ENCODE measurements at places on chromosomes 6 and 20. TPM values are rescaled to one million over a fixed set of nuclear protein-coding genes. Genes with fewer than 3 reads are reported as not detected.

DNA sequence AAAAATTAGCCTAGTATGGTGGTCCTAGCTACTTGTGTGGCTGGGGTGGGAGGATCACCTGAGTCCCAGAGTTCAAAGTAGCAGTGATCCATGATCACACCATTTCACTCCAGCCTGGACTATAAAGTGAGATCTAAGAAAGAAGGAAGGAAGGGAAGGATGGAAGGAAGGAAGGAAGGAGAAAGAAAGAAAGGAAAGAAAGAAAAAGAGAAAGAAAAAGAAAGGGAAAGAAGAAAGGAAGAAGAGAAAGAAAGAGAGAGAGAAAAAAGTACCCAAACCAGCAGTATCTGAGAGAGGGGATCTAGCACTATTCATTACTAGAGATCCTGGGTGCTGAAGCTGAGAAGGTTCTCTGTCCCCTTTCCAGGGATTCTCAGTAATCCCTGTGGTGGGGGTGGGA lies 197.8 kb downstream of the CD83 start:
- DNase-seq = no peak

DNA sequence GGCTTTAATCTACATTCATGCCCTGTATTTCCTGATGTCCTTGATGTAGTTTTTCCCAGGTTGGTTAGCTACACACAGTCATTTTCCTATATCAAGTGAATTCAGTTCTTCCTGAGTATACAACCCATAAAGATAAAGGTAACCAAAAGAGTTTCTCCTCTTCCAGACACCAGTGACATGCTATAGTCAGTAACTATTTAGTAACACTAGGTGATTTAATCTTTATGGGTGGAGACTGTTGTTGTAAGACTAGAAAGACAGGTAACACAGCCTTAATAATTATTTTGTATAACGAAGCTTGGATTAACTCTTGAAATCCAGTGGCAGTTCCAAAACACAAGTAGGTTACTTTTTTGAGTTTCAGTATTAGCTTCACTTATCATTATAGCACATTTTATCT lies 17.6 kb downstream of the MCUR1 start:
- no peak for DNase-seq

GRCh38 chr20:59559863-59560262 lies 44.5 kb upstream of the PHACTR3 start:
- DNase-seq = no peak

DNA sequence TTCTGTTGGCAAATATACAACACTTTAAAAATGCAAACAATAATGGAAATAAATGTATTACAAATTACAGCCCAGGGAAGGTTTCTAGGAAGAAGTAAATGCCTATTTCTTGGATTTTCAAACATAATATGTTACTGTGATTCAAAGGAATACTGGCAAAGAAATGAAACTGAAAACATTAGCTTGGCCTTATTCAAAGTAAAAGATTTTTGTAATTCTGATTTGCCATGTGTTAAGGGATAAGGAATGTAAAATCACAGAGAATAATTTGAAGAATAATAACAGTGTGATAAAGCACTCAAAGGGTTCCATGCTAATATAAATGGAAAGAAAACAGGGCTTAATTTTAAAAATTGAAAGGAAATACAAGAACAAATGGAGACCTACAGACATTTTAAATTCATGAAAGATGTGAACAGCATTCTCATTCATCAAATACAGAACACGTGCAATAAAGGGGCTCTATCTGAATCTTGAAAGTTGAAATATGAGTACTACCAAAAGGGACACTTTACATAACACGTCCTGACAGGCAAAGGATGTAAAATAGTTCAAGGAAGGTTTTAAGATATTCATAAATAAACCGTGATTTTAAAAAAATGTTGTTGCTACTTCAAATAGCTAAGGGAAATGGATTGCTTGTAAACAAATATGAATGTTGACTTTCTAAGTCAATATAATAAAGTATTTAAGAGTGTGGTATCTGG lies 138.1 kb downstream of the RFPL4B start:
- no peak for DNase-seq

DNA sequence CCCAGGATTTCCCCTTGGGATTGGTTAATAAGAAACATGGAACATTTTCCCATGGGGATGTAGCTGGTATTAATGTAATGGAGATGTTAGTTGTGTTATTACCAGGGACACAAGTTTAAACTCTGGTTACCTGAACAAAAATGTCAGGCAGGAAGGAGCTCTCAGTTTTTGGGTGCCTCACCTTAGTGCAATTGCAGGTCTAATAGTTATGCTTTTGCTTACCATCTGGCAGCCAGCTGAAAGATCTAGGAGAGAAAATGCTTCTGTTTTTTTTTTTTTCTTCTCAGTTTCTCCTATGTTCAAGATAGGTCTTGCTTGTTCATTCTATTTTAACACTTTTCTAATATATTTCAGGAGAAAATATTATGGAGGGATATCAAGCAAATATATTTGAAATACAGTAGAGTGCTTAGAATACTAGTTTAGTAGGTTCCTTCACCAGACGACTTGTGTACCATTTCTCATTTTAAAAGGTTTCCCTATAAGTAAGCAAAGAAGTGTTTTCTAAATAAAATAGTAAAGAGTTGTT lies 4.2 kb upstream of the UBE2J1 start:
- DNase-seq = no peak

- no peak for DNase-seq
Observed at GRCh38 chr6:7730784-7731227, 4.9 kb downstream of the BMP6 start.

DNA sequence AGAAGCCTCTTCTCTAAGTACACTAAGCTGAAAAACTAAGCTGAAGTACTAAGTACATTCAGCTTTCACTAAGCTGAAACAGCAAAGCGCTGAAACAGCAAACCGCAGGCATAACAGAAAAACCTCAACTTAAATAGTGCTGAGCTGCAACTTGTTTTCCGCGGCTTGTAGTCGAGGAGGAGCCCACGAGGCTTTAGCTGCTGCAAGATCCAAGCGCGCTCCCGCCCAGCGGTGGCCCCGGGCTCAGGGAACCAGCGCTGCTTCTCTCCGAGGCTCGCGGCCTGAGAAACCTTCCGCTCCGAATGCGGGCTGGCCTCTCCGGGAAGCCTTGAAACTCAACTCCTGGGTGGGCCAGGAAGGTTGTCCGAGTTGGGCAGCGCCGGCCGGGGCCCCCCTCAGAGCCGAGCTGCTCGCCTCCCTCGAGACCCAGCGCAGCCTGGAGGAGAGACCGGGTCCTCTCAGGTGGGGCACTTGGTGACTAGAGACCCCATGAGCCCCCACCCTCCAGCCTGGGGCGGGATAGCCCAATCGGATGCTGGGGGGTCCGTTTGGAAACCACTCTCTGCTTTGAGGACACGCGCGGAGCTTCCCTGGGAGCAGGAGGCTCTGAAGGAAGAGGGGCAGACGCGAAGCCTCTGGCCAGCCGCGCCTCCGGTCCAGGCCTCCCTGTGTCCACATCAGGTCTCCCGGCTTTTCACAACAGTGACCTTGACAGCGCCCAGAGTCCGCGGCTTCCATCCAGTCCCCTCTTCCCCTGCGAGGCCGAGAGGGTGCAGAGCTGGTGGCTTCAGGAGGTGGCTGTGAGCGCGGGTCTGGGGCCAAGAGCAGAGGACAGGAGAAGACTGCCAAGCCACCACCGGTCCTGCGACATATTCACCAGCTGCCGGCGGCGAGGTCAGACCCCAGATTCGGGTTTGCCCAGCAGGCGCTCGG lies 38.1 kb upstream of the HLA-E start:
- DNase-seq = peak; percentile 89

DNA sequence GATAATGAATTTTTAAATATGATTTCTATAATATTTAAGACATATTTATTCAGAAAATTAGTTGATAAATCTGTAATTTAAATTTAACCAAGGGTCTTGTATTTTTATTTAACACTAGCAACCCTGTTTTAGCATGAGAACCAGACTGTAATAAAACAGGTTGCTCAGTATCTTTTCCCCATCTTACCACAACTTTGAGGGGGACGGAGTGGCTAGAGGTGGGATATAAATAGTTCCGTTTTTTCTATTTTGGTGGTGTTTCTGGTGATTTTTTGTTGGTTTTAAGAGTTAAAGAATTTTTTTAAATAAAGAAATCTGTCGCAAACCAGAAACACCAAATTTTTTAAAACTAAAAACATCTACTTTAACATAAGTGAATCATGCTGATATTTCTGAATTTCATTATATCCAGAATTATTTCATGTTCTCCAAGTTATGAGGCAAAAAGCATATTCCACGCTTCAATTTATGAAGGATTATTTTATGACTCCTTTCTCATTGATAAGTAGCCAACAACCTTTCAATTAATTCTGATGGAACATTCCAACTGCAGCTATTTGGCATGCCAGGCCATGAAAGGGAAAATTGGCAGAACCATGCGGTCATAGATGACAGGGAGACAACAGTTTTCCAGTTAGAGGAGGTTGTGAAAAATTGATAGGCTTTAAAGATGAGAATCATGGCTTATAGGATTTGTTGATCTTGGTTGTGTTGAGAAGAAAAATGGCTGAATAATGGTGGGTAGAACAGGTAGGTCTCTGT lies 151.9 kb upstream of the CARMIL1 start:
- no peak for DNase-seq

GRCh38 chr20:33192912-33193501 lies 24.1 kb upstream of the BPIFA3 start:
- DNase-seq = no peak

GRCh38 chr6:129473546-129473945 lies 236.4 kb downstream of the ARHGAP18 start:
- DNase-seq = no peak

DNA sequence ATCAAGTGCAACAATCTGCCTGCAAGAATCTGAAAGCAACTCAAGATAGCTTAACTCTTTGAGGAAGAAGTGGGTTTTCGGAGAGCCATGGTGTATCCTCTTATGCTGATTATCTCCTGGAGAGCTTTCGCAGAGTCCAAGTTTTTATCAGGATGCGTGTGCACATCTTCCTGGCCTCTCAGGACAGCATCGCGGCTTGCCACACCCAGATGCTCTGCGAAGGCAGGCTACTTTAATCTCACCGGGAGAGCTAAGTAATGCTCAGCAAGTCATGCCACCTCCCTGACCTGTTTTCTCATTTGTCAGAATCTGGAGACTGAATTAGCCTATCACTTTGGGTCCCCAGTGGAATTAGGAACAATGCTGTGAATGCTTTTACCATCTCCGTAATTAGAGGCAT lies 52.9 kb downstream of the TTI1 start:
- DNase-seq = no peak

DNA sequence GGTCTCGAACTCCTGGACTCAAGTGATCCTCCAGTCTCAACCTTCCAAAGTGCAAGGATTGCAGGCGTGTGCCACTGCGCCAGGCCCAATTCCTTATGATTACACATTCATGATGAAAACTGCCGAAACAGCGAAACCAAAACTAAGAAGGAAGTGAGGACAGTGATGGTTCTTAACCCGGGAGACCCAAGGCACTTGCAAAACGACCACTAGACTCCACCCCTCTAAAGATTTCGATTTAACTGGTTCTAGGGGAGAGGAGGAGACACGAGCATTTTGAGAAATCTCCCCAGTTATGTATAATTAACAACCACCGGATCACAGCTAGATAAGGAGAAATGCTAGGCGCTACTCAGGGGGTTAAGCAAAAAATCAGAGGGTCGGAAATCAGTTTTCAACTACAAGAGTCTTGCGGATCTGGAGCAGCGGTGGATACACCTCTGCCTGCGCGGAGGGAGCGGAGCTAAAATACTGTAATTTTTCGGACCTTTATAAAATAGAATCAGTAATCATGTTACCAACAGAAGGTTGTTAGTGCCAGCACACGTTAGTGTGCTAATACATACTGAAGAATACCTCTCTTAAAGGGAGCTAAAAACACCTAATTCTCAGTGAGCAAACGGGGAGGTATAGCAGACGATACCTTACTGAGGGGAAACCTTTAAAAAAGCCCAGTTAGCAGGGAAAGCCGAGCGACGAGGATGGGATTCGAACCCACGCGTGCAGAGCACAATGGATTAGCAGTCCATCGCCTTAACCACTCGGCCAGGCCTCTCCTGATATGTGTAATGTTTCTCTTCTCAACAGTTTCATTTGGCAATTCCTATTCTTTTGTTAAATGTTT lies 60.0 kb upstream of the BTN3A2 start:
- DNase-seq = peak; percentile 46

GRCh38 chr6:147742440-147742839 lies 233.9 kb downstream of the SAMD5 start:
- no peak for DNase-seq

DNA sequence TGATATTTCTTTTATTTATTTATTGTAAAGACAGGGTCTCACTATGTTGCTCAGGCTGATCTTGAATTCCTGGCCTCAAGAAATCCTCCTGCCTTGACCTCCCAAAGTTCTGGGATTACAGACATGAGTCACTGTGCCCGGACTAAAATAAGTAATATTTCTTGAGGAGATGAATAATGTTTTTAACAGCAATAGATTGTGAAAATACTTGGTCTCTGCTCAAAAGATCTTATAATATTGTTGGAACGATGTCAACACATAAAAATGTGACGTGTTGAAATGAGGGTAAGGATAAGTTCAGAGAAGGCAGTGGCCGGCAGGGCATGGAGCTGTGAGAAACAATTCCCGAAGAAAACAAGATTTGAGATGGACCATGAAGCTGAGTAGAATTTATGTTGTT lies 178.7 kb downstream of the GJA1 start:
- DNase-seq = no peak

- DNase-seq = no peak
Observed at GRCh38 chr6:46236752-46237151, 66.0 kb upstream of the ENPP5 start.

- no peak for DNase-seq
Observed at GRCh38 chr6:3749067-3749841, 2.3 kb downstream of the PXDC1 start.

GRCh38 chr20:51428401-51429143 lies 113.9 kb downstream of the NFATC2 start:
- no peak for DNase-seq

DNA sequence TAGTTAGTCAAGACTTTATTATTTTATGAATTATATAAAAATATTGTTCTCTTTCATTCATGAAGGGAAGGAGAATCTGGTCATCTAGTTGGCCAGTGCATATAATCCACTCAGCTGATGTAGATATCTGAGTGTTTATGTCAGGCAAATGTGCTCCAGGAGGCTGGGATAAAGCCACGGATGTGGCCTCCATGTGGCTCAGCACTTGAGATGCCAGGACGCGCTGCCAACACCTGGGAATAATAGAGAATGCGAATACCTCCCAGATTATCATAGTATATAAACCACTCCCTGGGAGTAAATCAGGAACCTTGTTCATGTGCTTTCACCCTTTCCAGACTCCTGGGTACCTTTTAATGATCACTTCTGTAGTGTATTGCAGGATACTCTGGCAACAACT lies 1006.0 kb downstream of the KIF16B start:
- DNase-seq = no peak

GRCh38 chr6:22036275-22036674 lies 260.6 kb downstream of the PRL start:
- no peak for DNase-seq

GRCh38 chr6:5766260-5766659 lies 240.5 kb downstream of the NRN1 start:
- DNase-seq = no peak

METTL24 gene
- not detected for total RNA-seq

MATN4 gene
- not detected for total RNA-seq

KIAA0408 gene
- 0.46 TPM for total RNA-seq

MDFI gene
- not detected for total RNA-seq

TFAP2A gene
- not detected for total RNA-seq

MCCD1 gene
- total RNA-seq = not detected

EDN1 gene
- 0.95 TPM for total RNA-seq

MYLK2 gene
- not detected for total RNA-seq

SOBP gene
- total RNA-seq = 0.44 TPM

IL20RA gene
- not detected for total RNA-seq

FAM50B gene
- total RNA-seq = 1.1 TPM

RBM24 gene
- total RNA-seq = 2.7 TPM

GSTA2 gene
- total RNA-seq = not detected

PSMB1 gene
- 108 TPM for total RNA-seq

Data from CD8-positive, alpha-beta T cell (primary cell).